ENCODE measurements at places on chromosomes 4 and X.
A peak's percentile ranks its signal among the peaks of the same experiment; 100 is the strongest.

DNA sequence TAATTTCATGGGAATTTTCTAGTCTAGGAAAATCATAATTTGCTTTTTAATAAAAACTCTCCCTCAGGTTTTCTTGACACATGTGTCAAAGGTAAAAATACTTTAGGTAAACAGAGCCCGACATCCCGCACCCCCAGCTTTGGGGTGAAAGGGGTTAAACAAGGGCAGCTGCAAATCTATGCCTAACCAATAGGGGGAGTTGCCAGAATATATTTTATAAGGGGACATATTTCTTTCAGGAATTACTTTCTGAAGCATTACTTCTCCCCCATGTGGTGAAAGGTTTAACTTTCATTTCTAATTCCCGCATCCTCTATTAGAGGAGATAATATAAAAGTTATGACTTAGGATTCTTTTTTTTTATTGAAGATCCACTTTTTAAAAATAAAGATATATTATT is 53.9 kb upstream of the HEPH start:
- DNase-seq, result no peak

DNA sequence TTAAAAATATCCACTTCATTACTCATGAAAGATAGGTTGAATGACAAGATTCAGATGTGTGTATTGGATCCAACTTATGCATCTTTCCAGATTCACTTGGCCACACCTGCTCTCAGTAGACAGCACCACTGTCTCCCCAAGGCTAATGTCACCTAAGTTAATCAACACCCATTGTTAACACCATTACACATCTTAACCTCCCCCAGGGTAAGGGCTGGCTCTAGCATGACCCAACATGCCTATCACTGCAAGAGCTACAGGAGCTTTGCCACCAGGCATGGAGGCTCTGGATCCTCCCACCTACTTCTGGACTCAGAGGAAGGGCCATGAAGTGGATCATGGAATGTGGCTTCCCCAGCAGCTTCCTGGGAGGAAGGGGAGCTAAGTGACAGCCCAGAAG is 32.8 kb upstream of the LSM6 start:
- DNase-seq, result no peak

- no peak for DNase-seq
Measured at GRCh38 chr4:61953386-61953785, 753.3 kb downstream of the ADGRL3 start.

- no peak for DNase-seq
Measured at GRCh38 chrX:68840256-68840655, 11.4 kb downstream of the EFNB1 start.

DNA sequence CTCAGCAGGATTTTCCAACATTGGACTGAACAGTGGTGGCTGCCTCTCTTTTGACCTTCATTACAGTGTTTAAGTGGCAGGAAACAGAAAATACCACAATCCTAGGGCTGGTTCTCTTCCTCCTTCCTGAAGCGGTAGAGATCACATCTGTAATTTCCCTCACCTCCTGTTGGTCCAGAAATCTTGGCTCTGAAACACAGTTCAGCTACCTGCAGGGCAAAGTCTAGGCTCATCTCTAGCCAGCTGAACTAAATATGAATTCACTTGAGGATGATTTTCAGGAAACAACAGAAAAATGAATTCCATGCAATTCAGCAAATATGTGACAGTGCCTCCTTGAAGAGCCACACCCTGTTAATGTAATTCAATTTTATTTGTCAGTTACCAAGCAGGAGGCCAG is 531.9 kb downstream of the INPP4B start:
- DNase-seq, result no peak

DNA sequence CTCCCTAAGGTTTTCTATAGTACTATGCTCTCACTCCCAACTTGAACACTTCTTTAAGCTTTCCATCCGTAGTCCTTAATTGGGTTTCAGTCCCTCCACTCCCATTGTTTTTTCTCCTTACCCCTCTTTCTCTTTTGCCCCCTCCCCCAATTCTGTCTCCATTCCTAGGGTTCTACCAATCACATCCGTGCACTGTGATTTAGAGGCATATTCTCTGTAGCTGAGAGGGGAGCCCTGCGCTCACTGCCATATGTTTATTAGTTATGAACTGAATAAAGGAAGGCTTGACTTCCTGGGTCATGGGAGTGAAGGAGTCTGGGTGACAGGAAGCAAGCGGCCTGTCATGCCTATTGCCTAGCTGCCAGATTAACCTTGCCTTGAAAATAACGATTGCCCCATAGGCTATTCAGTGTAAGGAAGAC is 471 bp downstream of the MCTS1 start:
- DNase-seq, result peak; percentile 13

- no peak for DNase-seq
Measured at GRCh38 chr4:52984462-52984881, 122.4 kb downstream of the RASL11B start.

DNA sequence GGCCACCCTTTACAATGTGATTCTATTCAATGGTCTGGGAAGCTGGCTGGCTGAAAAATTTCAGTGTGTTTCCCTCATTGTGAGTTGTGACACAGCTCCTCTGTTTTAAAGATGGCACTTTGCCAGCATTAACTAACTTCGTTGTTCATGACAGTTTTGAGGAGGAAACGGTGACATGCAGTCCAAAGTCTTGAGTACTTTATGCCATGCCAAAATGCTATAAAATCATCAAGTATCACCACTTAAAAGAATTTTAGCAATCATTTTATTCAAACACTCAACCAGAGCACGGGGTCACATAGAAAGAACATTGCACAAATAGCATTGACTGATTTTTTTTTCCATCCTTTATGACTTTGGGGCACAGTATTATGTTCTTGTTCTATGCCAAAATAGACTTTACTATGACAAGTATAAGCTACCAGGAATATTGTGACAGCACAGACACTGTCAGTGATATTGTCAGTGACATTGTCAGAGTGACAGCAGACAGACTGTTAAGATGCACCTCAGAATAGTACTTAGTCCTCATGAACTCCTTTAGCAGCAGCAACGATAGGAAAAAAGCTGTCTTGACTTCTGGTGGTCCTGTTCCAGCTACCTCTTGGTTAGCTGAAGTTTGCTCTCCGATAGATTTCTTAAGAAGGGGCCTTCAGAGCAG is 46.7 kb downstream of the CXCL13 start:
- DNase-seq, result no peak

DNA sequence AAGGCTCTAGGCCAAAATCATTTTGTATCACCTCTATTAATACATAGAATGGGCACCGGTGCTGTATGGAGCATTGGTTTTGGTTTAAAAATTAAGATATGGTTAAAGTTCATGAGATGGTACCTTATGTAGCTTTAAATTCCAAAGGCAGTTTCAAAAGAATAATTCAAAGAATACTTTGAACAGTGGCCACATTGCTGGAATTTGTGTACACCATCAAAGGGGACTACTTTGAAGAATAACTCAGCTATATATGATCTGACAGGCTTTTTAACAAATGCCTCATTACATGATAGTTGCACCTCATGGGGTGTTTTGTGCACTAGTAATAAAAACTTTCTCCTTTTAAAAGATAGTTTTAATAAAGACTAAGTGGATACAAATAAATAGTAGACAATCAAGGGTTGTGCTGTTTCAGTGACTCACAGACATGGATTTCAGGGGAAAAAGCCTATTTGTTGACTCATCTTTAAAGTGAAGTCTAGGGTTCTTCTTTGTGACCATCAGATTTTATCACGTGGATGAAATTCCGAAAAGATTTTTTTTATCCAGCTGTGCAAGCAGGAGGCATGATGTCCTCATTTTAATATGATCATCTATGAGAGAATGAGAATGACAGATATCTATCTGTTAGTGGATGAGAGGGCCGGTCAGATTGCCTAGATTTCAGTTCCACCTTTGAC is 12.8 kb downstream of the MTM1 start:
- DNase-seq, result no peak

DNA sequence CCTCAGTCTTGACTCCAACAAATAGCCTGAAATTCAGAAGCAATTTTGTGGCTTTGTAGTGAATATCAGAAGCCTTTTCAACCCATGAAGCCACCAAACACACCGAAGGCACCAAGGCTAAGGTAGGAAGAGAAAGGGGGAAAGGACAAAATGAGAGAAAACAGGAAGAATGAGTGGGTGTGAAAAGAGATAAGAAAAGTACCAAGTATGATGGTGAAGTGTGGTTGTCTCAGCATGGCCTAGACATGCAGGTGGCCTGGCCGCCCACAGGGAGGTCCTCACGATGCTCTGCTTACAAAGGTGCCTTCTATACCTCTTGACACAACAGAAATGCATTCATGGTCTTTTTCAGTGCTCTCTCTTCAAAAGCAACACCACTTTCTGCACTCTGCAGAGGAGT is 34.9 kb downstream of the ACSL1 start:
- DNase-seq, result no peak

DNA sequence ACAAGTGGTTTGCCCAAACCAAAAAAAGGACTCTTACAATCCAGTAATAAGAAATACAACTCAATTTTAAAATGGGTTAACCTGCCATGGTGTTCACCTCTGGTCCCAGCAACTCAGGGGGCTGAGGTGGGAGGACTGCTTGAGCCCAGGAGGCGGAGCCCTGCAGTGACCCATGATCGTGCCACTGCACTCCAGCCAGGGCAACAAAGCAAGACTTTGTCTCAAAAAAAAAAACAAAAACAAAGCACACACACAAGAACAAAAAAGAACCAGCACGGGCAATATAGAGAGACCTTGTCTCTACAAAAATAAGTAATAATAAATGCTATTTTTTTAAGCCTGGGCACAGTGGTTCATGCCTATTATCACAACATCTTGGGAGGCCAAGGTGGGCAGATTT is 28.7 kb downstream of the ARAP2 start:
- no peak for DNase-seq

GRCh38 chr4:99617374-99617773 is 40.3 kb downstream of the C4orf54 start:
- no peak for DNase-seq

GRCh38 chr4:114785570-114785969 is 187.0 kb downstream of the UGT8 start:
- DNase-seq, result no peak

DNA sequence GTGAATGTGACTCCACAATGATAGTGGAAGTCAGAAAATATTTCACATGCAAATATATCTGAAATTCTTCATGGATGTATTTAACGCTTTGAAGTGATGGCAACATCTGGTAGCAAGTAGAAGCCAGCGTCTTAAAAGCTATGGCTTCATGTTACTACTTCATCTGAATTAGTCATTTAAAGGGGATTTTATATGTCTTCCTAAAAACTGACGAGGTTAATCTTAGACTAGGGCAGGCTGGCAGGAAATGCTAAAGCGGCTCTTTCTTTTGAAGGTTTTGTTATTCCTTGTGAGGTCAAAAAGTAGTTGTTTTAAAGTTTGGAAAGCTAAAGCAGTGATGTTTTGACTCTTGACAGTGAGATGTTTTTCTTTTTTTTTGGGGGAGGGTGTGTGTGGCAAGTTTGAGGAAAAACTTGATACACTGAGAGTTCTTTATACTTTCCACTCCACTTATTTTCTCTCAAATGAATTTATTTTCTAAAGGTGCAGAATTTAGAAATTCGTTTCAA is 22.6 kb downstream of the PLS3 start:
- DNase-seq, result no peak

DNA sequence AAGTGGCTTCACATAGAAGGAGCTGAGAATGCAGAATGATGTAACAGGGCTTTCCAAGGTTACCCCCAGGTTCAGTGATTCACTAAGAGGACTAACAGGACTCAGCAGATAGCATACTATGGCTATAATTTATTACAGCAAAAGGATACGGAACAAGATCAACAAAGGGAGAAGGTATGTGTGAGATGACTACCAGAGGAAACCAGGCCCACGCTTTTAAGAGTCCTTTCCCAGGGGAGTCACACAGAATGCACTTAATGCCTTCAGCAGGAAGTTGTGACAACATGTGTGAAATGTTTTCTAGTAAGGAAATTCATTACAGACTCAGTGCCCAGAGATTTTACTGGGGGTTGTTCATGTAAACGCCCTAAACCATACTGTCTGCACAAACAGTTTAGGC is 373.6 kb upstream of the MAGEB2 start:
- no peak for DNase-seq

- DNase-seq, result no peak
Measured at GRCh38 chr4:43163101-43163792, 270.7 kb downstream of the GRXCR1 start.

DNA sequence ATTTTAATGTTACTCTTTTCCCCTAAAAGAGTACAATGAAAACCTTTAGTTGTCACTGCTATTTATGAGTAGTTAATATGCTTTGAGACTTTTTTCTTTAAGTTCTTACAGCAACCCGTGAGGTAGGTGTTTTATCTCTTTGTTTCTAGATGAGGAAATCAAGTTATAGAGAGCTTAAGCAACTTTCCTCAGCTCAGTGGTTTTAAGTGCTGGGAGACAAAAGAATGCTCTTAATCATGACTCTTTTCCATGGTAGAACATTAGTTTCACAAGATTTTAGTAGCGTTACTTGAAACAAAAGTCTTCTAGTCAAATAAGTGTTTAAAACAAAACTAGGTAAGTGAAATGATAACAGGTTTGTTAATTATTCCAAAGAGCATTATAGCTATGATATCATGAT is 354.7 kb upstream of the PITX2 start:
- DNase-seq, result no peak

DNA sequence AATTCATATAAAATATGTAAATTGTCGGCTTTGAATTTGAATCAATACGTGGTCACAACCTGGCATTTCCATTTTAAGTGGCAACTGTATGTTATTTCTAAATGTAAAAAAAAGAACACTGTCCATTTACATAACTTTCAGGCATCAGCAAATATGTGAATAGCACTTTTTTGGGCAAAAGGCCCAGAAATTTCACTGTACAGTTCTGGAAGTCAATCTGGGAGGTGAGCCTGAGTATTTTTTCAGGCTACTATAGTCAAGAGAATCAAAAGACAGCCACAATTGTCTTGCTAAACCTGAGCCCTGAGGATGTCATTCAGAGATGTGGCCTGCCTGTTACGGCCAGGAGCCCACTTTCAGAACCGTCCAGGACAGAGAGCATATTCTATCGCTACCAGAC is 543.9 kb upstream of the MAGEB2 start:
- DNase-seq, result no peak

DNA sequence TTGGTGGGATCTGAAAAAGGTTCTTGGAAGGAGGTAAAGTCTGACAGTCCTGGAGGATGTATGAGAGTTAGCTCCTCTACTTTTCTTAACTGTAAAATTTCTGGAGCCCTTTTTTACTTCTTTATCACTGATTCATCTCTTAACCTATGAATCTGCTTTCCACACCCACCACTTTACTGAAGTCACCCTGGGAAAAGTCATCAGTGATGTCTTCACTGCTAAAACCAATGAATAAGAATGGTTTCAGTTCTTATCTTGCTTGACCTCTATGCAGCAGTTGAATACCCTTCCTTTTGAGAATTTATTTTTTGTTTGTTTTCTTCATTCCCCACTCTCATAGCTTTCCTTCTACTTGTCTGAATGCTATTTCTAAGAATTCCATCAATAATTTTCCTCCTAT is 80.0 kb downstream of the AREG start:
- no peak for DNase-seq

Measured in CD4-positive, alpha-beta T cell (primary cell).